ENCODE measurements at places on chromosomes 3 and 15. TPM values are rescaled to one million over a fixed set of nuclear protein-coding genes. Genes with fewer than 3 reads are reported as not detected.

Gene MINAR1
- total RNA-seq: 1.6 TPM

Gene PARP16
- 3.5 TPM for total RNA-seq

Gene SERPINI2
- total RNA-seq: not detected

Gene CPN2
- total RNA-seq: not detected

Gene IGF1R
- 76.7 TPM for total RNA-seq

Gene MESP2
- 0.66 TPM for total RNA-seq

All from smooth muscle cell of the pulmonary artery (primary cell).